ENCODE measurements at places on chromosomes 6 and 20.

DNA sequence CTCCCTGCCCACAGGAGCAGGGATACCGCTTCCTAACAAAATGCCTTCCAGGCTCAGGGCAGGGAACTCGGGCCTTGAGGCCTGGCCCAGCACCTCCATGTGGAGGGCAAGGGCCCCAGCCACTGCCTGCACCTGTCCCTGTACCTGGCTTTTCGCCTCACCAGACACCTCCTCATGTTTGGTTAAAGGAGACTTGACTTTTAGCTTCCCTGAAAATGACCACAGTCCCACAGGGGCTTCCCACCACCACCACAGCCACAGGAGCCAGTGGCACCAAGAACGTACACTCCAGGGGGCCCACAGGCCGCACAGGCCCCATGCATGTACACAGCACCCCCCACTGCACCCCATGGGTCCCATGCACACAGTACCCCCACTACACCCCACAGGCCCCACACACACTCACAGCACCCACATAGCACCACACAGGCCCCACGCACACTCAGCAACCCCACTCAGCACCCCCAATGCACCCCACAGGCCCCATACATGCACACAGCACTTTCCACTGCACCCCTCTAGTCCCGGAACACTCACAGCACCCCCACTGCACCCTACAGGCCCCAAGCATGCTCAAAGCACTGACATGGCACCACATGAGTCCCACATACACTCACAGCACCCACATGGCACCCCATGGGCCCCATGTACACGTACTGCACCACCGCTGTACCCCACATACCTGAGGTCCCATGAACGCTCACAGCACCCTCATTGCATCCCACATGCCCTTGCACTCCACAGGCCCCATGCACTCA lies 86.5 kb downstream of the GINS1 start:
- DNase-seq = no peak

DNA sequence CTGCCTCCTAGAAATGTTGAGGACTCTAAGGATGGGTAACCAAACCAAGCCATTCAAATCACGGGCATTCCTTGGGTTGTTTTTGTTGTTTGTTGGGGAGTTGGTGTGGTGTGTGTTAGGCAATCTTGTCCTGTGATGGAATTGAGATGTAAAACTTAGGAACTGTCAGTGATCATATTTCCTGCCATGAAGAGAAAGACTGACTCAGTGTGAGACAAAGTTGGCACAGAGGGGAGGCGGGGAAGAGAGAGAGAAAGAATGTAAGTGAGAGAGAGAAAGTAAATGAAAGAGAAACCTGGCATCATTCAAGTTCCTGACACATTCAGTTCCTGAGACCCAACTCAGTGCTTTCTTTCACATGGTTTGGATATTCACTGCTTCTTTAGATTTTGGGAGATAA lies 21.6 kb upstream of the FBXO30 start:
- DNase-seq = no peak

- DNase-seq = no peak
These were observed 2.1 kb downstream of the EPM2A start for GRCh38 chr6:145733207-145733606.

DNA sequence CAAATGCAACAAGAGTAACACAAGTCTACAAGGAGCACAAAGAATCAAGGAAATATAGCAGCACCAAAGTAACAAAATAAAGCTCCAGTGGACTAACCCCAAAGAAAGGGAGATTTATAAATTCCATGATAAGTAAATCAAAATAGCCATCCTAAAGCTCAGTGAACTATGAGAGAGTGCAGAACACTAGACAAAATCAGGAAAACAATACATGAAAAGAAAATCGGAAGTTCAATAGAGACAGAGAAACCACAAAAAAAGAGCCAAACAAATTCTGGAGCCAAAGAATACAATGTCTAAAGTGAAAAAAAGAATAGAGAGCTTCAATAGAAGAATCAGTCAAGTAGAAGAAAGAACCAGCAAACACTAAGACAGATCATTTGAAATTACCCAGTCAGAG lies 247.3 kb upstream of the TENT5A start:
- DNase-seq = no peak

GRCh38 chr6:142279350-142280180 lies 22.2 kb upstream of the ADGRG6 start:
- no peak for DNase-seq

DNA sequence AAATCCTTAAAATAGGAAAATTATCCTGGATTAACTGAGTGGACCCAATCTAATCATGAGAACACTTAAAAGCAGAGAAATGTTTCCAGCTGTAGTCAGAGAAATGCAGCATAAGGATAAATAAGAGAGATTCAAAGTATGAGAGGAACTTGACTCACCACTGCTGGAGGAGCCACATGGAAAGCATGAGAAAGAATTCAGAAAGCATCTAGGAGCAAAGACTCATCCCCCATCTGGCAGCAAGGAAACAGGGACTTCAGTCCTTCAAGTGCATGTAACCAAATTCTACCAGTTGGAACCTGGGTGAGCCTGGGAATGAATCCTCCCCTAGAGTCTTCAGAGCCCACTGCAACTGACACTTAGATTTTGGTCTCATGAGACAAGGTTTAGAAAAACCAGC lies 33.7 kb downstream of the RNF146 start:
- no peak for DNase-seq

DNA sequence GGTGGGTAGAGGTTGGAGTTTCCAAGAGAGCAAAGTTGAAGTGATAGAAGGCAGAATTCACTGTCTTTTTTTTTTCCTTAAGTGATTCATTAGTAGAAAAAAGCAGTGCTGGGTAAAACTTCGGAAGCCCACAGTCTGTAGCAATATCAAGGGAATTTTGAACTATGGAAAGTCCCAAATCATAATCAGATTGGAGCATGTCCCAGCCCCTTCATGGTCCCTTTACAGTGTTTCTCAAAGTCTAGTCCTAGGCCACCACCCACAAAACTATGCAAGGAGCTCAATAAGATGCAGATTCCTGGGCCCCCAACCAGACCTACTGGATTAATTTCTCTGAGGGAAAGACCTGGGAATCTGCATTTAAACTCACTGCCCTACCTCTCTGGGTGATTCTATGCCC lies 22.6 kb downstream of the NEDD9 start:
- DNase-seq = no peak

DNA sequence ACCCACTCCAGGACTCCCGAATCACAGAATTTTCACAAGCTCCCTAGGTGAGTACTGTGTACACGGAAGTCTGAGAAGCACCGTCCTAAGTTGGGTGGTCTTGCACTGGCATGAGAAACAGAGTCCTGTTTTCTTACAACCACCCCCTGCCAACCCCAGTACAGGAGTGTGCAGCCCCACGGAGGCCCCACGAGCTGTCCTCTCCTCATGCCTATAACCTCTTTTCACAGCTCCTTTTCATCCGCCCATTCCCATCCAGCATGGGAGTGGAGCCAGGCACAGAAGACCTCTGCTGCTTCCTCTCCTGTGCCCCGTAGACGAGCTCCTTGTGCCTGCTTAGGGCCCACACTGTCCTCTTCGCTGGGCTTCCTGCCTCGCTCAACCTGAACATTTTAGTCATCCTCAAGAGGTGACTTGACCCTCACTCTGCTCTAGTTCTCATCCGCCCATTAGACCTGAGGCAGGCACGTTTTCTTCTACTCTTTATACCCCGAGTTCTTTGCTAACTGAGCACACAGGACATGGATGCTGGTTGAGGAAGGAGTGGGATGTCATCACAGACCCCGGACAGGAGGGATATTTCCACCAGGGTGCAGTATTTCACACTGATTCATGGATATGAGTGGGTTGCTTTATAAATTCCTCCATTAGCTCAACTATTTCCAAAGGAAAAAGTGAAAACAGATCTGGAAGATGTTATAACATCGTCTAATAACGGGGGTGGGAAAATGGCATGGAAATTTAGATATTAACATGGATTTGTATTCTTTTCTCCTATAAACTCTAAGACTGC lies 160.5 kb downstream of the TTLL2 start:
- DNase-seq = no peak

DNA sequence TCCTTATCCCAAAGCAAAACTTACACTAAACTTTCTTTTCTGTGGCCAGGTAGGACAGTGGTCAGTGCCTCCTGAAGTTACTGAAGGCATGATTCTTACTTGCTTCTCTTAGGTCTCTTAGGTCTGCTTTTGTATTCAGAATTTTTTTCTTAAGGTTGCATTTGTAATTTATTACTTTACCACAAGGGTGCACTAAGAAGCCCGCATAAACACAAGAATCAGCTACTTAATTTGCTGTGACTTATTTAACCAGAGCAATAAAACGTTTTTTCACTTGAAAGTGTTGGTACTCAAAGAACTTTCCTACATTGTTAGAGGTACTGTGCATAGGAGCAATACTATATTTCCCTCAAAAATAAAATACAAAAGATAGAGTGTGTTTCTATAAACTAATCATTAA lies 75.4 kb upstream of the LAMA2 start:
- peak; percentile 4 for DNase-seq

DNA sequence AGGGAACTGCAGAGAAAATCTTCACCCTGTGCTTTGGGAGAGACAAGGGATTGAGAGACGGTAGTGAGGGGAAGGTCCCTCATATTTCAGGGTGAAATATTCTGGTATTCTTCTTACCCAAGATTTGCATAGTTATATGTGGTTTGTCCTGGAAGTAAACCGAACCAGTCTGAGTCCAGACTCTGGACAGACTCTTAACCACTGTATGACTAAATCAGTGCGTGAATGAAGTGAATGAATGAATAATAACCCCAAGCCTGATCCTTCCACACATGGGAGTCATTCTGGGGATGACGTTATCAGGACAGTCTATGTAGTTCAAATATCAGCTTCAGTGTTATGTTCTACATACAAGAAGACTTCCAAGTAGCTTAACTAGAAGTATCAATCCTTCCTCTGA lies 690.7 kb downstream of the KIF16B start:
- DNase-seq = no peak

DNA sequence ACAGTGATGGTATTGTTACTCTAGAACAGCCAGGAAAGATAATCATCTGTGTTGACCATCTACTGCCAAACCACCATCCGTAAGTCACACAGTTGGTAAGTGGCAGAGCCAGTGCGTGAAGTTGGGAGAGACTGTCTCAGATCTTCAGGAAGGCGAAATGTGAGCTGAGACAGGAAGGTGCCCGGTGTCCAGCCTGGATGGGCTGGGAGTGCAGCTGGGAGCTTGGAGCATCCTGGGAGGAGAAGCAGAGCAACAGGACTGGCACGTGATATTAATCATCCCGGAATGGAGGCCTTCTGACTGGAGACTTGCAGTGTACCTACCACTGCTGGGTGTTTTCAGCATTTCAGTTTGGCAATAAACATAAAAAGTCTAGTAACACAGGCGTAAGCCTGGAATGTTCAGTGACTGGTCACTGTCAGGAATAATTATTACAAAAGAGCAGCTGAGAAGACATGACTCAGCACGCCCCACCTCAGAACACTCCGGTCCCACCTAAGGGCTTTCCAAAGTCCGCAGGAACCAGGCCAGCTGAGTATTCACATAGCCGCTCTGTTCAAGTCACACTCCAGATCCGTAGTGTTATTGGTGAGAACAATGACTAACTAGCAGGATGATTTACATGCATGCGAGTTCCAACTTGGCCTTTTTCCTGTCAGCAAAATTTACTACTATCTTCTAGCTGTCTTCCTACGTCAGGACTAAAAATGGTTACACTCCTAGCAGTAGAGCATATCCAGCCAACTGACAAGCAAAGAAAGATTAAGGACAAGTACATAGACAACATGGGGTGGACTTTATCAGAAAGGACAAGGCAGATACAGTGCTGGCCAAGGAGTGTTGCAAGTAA lies 45.1 kb upstream of the PNRC1 start:
- DNase-seq = peak; percentile 58

GRCh38 chr6:126761854-126762253 lies 356.6 kb upstream of the RSPO3 start:
- no peak for DNase-seq

GRCh38 chr6:149567194-149567586 lies 1.0 kb downstream of the GINM1 start:
- peak; percentile 21 for DNase-seq

GRCh38 chr6:15926256-15926655 lies 202.6 kb upstream of the MYLIP start:
- no peak for DNase-seq

DNA sequence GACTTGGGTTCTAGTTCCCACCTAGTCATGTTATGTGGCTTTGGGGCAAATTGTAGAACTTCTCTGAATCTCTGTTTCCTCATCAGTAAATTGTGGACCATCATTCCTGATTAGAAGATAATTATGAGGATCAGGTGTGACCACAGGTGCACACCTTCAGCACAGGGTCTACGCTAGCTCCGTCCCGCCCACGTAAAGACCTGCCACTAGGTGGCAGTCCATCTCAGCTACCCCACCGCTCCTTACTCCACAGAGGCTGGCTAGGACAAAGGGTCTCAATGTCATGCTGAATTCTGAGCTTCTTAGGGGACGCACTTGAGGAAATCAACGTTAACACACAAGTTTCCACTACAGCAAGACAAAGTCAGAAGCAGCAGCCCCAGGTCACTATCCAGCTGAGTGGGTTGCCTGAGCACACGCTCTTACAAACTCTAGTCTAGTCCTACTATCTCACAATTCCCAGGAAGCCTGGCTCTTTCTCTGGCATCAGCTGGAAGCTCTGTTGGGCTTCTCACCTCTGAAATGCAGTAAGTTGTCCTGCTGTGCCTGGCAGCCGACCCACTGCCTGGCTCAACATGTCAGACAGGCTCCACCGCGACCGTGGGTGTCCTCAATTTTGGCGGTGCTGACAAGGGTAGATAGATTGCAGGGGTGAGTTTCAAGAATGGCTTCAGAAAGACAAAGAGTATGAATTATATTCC lies 2.0 kb upstream of the PLCG1 start:
- peak; percentile 68 for DNase-seq

DNA sequence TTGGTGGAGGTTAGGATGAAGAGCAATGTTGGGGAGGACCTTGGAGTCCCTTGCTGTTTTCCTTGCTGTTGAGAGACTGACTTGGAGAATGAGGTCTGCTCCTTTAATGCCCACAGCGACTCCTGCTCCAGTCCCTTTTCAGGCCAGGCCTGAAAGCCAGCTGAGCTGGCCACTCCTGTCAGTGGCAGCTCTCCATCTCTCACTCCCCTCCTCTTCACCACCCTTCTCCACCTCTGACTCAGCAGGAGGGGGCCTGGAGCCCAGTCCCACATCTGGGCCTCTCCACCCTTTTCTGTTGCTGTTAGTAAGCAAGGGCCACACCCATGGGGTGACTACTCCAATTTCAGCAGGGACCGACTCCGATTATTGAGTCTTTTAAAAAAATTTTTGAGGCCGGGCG lies 2.2 kb downstream of the SNX21 start:
- DNase-seq = no peak

DNA sequence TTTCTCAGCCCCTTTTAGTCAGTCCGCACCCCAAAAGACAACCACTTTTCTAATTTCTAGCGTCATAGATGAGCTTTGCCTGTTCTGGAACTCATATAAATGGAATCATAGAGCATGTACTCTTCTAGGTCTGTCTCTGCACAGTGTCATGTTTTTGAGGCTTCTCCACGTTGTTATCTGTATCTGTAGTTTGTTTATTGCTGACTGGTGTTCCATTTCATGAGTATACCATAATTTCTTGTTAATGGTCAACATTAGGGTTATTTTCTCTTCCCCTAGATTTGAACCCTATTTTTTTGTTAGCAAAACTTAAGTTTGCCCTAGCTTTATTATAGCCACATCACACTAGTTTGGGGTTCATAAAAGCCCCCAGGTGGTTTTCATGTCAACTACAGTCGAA lies 16.2 kb upstream of the SGK2 start:
- no peak for DNase-seq
